ENCODE measurements at places on chromosomes 7 and 10.

DNA sequence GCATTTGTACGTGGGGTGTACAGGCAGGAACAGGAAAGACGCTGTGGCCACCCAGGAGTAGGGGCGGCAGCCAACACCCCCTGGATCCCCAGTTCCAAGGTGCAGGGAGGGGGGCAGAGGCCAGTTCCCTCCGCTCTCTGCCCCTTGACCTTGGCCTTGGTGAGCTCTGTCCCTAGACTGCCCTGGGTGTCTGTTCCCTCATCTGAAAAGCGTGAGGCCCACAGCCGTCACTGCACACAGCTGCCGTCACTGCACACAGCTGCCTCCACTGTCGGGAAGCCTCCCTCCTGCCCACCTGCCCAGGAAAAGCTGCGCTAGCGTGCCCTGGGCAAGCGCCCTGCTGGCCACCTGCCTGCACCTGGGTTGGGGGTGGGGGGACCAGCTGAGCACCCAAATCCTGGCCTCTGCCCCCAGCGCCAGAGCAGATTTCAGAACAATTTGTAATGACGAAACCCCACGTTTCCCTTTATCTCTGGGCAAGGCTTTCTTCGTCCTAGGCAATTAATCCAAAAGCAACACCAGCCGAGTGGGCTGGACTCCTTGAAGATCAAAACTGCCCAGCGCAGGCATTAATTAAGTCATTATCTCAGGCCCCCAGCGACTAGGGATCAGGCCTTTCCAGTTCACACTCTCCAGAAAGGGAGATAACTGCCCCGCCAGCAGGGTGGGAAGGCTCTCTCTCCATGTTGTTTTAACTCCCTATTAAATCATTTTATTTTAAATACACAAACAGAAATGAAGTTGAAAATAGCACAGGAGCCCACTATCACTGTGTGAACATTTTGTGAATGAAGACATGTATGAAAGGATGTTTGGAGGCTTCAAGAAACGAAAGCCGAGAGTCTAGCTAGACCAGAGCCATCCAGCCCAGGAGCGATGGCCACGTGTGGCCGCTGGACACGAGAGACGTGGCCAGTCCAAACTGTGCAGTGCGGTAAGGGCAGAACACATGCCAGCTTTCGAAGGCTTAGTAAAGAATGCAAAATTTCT, 4.0 kb upstream of the PDGFA start:
- DNase-seq: no peak

- DNase-seq: no peak
Observed at GRCh38 chr7:7417851-7418250, 117.8 kb downstream of the COL28A1 start.

GRCh38 chr10:49297818-49298670, 926 bp upstream of the C10orf71 start:
- no peak for DNase-seq

- DNase-seq: no peak
Observed at GRCh38 chr10:80528185-80528700, 9.5 kb upstream of the SH2D4B start.

GRCh38 chr7:11615174-11615573, 216.8 kb downstream of the THSD7A start:
- no peak for DNase-seq

DNA sequence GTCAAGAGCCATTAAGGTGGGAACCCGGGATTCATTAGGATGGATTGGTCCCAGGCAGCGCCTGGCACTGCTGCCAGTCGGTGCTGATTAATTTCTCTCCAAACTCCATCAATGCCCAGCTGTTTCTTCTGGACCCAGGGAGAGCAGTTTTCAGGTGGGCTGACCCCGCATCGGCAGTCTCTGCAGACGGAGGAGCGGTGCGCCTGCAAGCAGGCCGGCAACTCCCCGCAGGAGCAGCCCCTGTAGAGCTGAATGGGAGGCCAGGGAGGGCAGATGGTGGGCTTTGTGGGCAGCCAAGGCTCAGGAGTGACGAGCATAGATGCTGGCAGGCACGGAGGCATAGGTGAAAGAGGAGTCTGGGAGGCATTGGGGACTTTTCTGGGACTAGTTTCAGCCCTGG, 56.5 kb downstream of the CDH23 start:
- DNase-seq: no peak

GRCh38 chr10:91684841-91685240, 52.0 kb upstream of the PPP1R3C start:
- no peak for DNase-seq

- no peak for DNase-seq
Observed at GRCh38 chr7:27131390-27131819, 848 bp upstream of the HOXA4 start.

- DNase-seq: no peak
Observed at GRCh38 chr10:34506786-34507185, 308.3 kb downstream of the PARD3 start.

- no peak for DNase-seq
Observed at GRCh38 chr10:14740684-14741247, 33.9 kb downstream of the FAM107B start.

DNA sequence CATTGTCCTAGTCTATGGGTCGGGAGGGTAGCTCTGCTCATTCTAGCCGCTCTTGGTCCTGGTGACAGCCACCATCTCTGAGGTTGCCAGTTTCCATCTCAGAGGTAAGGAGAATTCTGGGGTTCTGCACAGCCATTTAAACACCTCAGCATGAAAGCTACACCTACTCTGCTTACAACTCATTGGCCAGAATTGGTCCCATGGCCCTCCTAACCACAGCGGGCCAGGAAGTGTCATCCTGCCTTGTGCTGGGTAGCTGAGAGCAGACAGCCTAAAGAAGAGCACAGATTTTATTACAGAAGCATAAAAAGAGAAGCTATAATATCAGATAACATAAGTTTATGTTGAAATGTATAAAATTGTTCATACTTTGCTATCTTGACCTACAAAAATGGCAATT, 152.7 kb downstream of the HECW1 start:
- DNase-seq: no peak

DNA sequence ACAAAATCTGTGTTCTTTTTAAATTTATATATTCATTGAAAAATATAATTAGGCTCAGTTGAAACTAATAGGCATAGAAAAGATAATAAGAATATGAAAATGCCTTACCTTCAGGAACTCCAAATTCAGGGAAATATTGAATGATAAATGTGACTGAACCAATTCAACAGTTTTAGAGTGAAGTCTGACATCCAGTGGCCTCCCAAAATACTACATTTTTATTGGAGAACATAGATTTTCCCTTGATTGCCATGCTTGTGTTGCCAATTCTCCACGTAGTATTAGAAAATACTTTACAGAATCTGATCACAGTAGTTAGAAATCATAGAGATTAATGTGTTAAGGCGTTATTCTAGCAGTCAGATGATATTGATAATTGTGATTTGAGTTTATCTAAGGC, 1246.7 kb downstream of the GATA3 start:
- no peak for DNase-seq

DNA sequence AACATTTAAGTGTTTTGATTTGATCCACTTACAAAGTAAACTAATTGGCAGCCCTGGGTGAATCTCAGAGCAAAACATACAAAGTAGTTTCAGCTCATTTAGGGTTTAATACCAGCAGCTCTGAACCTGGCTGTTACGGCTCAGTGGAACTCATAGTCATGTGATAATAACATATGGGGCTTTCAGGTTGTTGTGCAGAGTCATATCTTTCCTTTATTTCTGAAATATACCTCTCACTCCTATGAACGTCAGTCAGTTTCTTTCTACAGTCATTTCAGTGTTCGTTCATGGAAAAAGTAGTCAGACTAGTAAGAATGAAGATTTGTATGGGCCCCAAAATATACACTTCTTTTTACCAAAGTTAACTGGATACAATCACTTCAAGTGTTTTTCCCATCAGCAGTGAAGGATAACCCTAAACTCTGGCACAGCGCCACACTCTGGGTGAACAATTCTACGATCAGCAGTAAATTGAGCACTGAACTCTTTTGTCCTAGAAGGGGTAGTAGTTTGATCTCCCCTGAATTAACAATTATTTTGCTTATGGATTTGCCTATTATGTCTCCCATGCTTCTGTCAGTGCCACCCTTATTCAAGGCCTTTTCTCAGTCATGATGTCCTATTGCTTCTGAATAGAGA, 218.6 kb downstream of the THSD7A start:
- no peak for DNase-seq

DNA sequence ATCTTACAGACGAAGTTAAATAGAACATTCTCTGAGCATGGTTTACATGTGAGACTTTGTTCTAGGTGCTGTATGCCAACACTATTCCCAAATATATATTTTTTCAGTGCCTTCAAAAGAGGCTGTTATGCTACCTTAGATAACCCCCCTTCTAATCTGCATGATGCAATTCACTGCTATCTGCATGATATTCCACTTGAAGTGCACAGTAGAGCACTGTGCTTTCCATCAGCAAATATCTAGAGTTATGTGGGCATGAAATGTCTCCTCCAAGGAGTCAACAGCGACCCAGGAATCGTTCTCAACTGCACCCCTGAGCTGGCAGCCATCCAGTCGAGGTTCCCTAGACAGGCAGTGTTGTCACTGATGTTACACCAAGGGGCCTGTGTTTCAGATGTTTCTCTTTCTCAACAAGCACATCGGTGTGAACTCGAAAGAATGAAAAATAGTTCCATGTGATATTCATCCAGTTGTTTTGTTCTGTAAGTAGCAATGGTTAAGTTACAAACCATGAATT, 88.3 kb downstream of the PDE1C start:
- no peak for DNase-seq

DNA sequence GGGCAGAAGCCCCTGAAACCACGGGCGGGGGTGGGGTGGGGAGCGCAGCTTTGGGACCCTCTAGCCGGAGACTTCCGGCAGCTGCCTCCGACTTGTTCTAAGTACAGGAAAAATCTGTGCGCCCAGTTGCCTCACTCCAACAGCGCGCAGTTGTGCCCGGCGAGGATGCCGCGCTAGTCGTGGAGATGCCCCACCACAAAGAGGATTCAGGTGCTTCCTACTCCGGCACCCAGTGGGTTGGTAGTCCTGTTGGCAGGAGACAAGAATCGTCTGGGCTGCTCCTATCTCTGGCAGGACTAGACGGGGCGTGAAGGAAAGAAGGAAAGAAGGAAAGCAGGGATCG, 465 bp upstream of the NPY start:
- no peak for DNase-seq

- no peak for DNase-seq
Observed at GRCh38 chr7:2785071-2785500, 59.0 kb downstream of the GNA12 start.

DNA sequence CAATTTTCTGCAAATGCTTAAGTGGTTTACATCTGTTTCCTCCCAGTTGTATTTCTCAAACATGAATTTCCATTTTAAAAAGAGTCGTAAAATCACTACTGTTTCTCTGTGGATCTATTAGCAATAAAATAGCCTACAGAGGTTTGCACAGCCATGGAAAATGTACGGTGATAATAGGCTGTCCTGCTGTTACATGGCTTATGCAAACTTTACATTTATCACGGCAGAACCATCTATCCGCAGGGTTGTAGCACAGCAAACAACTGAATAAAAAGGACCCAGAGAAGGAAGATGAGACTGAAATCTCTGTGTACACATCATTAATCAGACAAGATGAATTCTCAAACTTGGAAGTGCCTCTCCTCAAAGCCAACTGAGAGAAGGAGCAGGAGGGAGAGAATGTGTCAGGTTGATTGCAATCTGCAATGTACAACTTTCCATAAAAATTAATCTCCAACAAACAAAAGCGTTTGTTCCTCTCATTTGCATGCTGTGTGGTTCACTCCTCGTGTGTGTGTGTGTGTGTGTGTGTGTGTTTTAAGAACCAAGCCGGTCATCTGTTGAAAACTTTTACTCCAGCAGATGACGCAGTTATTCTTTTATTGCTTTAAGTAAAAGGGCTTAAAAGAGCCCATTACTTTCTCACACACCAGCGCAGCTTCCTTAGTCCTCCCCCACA, 279.3 kb downstream of the SKAP2 start:
- DNase-seq: no peak

DNA sequence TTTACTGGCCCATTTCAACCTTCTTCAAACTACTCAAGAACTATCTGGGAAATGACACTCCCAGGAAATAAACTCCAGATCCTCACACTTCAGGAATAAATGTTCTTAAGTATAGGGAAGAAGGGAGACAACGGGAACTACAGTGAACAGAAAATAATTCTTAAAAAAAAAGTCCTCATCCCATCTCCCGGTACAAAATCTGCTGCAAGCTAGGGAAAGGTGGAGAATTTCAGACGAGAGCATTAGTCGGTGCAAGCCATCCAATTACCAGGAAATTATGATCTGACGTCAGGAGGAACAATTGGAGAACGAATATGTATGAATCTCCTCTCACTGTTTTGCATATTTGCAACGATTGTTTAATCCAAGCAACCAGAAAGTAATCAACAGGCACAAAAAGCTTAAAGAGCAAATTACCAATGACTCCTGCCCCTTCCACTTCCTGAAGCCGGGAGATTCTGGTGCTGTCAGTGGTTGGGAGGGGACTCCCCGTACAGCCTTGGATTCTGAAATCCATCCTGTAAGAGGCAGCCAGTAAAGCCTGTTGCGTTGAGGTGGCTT, 15.1 kb upstream of the GATA3 start:
- no peak for DNase-seq

- DNase-seq: no peak
Observed at GRCh38 chr10:117480097-117480496, 62.4 kb upstream of the EMX2 start.

- DNase-seq: no peak
Observed at GRCh38 chr7:80078159-80078731, 56.4 kb upstream of the GNAI1 start.

- DNase-seq: no peak
Observed at GRCh38 chr10:80855348-80855971, 317.8 kb downstream of the SH2D4B start.

- DNase-seq: no peak
Observed at GRCh38 chr7:44920119-44920518, 34.8 kb upstream of the PURB start.

DNA sequence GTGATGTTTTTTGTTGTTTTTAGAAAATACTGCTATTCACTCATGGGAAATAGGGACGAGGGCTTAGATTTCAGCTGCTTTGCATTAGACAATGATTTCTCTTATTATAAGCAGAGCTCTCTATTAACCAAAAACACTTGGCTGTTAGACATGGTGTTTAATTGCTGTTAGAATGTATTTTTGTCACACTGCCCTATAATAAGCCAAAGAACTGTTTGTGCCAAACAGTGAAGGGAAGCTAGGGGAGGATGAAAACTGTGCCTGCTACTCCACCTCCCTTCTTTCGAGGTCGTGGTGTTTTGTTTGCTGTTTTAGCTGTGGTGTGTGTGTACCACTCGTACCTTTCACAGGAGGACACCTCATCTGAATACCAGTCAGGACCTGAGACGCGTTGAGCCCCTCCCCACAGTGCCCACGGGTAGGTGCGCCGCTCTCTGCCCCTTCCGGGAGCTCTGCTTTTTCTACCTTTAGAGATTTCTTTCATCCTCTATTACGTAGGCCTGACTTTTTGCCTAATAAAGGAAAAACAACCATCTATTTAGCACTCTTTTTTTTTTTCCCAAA, 57.9 kb downstream of the CUX1 start:
- no peak for DNase-seq

- DNase-seq: no peak
Observed at GRCh38 chr10:31136386-31136785, 104.7 kb upstream of the ZNF438 start.

DNA sequence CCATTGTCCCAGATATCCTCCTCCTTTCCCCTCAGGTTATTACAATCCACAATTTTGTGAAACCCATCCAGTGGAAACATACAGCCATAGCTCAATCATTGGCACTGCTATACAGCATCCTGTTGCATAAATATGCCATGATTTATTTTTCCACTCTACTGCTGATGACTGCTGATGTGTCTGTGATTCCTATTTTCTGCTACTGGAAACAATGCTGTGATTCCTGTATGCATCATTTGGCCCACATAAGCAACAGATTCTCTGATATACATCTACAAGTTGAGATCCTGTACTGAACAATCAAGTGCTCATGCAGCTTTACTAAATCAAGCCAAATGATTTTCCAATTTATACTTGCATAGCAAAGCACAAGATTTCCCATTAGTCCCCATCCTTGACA, 39.6 kb downstream of the CUL2 start:
- DNase-seq: no peak

Measured in stimulated activated CD4-positive, alpha-beta T cell treated with anti-CD3 and anti-CD28 coated beads, Interleukin-4, amount 100 ng/mL, for 4 hours (primary cell).